ENCODE measurements at places on chromosomes 16 and 17.

DNA sequence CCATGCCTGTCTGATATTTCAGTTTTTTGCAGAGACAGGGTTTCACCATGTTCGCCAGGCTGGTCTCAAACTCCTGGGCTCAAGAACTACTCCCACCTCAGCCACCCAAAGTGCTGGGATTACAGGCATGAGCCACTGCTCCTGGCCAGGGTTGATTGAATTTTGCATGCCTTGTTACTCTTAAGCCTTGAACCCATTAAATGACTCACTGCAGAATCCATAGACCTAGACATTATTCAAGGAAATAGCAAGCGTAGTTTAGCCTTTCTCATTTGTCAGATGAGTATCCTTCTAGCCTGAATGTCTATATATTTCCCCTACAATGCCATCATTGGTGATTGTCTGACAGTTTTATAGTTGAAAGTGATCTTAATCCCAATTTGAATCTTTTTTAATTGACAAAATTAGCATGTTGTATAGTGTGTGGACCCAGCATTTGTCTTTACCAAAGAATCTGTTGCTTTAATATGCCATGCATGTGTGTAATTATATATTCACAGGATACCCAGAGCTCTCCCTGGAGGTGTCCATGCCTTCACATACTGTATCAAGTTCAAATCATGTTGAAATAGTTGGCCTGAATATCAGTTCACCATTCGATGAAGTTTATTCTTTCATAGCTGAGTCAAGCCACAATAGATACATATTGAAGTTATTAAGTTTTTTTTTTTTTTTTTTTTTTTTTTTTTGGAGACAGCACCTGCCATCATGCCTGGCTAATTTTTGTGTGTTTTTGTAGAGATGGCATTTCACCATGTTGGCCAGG, 321.0 kb downstream of the CPPED1 start:
- DNase-seq = no peak

DNA sequence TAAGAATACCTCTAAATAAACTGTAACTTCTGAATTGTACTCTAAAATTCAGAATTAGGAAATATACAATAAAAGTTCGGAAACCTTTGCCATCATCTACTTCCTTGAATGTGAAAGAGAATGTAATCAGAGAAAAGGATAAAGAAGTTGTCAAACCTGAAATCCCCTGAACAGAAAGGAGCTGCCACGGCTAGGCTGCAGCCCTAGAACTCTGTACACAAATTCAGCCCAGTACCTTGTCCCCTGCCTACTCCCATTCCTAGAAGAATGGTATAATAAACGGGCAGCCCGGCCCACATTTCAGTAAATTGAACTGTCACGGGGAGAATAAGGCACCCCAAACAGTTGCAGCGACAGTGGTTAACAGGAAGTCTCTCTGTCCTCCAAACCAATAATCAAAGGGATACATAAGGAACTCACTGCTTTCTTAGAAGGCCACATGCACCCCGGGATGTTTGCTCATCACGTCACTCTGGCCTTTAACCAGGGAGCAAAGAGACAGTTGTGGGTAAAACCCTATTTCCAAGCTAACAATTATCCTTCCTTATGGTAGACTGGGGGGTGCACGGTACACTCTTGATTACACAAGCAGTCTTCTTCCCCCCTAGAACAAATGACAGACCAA, 24.3 kb upstream of the RFFL start:
- DNase-seq = no peak

DNA sequence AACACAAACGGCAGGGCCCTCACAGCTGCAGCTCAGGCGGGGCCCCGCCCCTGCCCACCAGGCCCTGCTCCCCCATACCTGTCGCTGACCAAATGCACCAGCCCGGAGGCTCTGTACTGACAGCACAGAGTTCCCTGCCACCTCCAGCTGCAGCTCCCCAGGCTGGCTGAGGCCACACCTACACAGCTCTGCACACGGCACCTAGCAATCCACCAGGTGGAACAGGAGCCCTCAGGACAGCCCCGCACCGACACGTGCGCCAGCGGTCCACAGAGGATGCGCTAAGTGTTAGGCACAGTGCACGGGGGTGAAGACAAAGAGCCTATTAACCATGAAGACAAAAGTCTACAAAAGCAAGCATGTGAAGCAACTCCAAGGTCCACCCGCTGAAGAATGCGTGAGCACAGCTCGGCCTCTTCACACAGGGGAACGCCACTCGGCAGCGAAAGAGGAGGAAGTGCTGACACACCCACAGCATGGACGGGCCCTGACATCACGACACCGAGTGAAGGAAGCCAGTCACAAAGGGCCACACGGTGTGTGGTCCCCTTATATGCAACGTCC, 5.4 kb downstream of the ZCCHC14 start:
- DNase-seq = no peak

DNA sequence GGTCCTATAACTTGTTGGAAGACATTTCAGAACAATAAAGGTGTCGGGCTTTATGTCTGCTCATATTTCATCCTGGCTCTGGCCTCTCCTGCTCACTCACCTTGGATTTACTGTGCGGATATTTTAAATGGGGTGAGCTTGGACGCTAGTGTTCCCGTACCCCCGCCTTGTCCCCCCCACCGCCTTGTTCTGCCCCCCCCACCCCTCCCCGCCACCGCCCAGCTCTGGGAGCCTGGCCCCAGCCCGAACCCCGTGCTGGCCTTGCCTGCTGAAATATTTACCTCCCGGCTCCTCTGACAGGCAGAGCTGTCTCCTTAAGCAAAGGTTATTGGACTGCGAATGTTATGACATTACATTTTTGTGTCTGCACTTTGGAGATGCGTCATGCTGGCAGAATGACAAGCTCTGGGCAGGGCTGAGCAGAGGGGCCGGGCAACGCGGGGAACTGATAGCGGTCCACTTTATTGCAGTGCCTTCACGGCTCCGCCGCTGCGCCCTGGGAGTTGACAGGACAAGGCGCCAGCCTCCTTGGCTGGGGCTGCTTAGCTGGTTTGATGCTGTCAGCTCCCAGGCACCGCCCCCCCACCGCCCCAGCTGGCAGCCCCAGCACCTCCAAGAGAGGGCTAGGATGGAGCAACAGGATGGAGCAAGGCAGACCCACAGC, 222.5 kb upstream of the GSE1 start:
- DNase-seq = no peak

DNA sequence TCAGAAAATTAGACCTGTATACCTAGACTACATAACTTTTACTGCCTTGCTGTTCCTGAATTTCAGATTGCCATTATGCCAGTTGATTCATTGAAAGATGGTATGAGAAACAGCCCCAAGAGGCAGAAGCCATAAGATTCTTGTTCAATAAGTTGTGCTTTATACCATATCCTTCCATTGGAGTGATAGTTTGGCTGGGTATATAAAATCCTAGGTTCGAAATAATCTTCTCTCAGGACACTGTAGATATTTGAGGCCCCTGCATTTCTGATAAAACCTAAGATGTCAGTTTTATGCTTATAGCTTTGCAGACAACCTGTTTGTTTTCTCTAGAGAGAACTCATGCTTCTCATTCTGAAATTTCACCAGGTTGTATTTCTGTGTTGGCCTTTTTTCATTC, 9.6 kb upstream of the SDK2 start:
- DNase-seq = no peak

DNA sequence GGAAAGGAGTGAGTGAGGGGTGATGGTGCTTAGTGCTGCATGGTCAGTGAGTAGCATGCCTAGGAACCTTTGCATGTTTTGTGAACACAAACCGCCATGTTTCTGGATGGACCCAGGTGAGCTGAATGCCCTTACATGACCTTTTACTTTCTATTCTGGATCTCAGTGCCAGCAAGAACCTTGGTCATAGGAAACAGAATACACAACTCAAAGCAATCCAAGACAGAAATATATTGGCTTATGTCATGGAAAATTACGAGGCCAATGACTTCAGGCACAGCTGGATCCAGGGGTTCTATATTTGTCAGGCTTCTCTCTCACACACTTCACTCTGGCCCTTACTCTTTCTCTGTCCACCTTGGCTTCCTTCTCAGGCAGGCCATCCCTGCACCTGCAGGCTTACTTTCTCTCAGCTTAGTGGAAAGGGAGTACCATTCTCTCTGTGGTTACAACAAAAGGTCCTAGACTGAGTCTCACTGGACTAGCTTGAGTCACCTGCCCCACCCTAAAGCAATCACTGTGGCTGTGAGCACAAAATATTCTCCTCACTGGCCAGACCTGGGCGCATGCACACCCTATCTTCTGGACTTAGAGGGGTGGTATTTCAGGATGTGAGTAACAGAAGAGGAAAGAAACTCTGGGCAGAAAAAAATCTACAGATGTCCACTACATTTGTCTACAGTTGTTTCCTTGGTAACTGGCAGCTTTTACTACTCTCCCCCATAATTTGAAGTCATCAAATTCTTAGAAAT, 20.4 kb upstream of the CPNE2 start:
- peak; percentile 7 for DNase-seq

GRCh38 chr17:40540448-40540847, 24.8 kb downstream of the CCR7 start:
- no peak for DNase-seq

GRCh38 chr16:26493751-26494150, 573.0 kb upstream of the C16orf82 start:
- no peak for DNase-seq

DNA sequence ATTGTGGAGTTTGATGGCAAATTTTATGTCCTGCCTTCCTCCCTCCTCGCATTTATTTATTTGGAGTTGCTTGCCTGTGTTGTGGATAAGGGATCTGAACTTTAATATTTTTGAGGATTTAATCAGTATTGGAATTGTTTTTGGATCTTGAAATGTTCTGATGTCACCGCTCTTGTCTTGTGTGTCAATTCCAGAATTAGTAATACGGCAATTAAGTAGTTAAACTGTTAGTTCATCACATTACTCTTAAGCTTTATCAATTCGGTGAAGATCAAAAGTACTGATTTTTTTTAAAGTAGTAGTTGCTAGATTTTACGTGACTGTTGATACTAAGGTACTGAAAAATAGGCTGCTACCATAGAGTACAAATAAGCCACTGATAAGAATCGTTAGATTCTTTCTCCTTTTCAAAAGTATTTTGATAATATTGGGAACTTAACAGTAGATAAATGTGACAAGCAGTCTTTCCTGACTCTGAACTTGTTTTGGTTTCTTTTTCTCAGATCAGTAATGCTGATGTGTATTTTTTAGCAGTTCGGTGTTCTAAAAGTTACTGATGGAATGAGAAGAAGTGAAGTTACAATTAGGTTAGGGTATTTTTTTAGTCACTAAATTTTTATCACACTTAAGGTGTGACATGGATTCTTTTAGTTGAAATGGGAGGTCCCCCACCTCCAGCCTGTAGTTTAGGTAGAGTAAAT, 2.0 kb downstream of the RBBP6 start:
- DNase-seq = no peak

DNA sequence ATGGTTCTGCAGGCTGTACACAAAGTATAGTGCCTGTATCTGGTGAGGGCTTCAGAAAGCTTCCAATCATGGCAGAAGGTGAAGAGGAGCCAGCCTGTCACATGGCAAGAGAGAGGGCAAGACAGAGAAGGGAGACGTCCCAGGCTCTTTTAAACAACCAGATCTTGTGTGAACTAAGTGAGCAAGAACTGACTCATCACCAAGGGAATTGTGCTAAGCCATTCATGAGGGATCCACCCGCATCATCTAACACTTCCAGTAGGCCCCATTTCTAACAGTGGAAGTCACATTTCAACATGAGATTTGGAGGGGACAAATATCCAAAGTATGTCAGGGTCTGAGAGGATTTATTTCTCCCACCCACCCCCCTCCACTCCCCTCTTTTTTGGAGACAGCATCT, 56.2 kb upstream of the ELAC2 start:
- peak; percentile 6 for DNase-seq

GRCh38 chr17:13563866-13564265, 37.9 kb downstream of the HS3ST3A1 start:
- no peak for DNase-seq

- no peak for DNase-seq
These were observed 211.6 kb downstream of the WWOX start for GRCh38 chr16:78310990-78311561.

GRCh38 chr17:31726980-31727427, 132.0 kb downstream of the COPRS start:
- no peak for DNase-seq
